ENCODE measurements at places on chromosomes 7 and 10.
A peak's percentile ranks its signal among the peaks of the same experiment; 100 is the strongest.

GRCh38 chr10:108412323-108412722 is 1247.8 kb upstream of the SORCS1 start:
- no peak for DNase-seq

DNA sequence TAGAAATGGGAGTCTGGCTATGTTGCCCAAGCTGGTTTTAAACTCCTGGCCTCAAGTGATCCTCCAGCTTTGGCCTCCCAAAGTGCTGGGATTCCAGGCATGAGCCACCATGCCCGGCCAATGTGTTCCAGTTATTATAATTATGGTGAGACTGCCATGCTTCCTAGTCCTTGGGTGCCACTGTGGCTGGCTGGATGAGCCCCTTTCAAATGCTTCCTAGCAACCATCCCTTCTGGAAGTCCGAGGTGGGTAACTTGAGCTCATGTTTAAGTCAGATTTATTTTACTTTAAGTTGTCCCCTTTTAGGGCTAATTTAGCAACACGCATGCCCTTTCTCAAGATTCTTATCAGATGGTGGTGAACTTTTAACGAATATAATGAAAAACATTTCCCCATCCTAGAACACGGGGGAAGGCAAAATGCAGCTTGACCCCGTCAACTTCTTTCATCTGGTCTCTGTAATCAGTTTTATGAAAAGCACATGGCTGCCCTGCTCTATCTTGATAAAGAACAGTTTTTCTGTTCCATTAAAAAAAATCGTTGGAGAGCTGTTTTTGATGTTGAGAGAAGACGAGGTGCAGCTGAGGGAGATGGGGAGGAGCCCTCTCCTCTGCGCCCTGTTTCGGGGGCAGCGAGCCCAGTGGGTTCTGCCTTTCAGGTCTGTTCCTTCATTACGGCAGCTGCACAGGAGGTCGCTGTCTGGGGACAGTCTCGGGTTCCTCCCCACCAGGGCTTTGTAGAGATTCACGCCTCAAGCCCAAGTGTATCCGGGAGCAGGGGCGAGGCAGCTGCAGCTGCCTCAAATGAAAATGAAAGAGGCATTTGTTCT is 61.0 kb upstream of the MKI67 start:
- no peak for DNase-seq

DNA sequence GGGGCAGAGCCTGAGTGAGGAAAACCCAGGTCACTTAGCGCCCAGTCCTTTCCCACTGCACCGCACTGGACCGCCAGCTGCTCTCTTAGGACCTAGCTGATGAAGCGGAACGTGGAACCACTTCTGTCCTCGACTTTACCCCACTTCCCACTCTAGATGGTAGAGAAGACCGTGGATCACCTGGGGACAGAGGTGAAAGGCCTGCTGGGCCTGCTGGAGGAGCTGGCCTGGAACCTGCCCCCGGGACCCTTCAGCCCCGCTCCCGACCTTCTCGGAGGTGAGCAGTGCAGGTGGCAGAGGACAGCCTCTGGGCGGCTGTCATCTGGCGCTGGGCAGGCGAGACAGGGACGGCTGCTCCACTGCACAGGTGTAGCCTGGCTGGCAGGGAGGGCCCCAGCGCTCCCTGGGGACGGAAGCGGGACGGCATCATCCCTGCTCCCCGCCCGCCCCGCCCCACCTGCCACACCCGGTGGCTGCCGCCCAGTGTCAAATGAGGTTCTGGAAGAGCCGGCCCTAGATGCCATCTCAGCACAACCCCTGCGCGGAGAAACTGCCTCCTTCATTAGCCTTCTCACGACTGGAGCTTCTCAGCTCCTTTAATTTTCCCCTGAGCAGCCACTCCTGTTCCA is 11.7 kb downstream of the PLAC9 start:
- no peak for DNase-seq

DNA sequence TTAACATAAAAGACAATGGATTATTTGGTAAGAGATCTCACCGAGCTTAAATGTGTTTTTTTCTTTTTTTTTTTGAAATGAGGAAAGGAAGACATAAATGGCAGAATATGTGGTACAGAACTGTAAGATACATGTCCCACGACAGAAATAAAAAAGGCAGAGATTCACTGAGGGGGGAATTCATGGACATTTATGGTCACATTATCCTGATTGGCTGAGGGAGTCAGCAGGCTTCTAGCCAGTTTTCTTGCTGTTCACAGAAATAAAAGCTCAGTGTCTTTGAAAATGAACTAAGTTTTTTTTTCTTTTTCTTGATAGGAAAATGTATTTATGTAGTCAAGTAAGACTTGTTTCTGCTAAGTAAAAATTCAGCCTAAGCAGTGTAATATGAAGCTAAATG is 8.2 kb upstream of the FAS start:
- DNase-seq, result no peak

DNA sequence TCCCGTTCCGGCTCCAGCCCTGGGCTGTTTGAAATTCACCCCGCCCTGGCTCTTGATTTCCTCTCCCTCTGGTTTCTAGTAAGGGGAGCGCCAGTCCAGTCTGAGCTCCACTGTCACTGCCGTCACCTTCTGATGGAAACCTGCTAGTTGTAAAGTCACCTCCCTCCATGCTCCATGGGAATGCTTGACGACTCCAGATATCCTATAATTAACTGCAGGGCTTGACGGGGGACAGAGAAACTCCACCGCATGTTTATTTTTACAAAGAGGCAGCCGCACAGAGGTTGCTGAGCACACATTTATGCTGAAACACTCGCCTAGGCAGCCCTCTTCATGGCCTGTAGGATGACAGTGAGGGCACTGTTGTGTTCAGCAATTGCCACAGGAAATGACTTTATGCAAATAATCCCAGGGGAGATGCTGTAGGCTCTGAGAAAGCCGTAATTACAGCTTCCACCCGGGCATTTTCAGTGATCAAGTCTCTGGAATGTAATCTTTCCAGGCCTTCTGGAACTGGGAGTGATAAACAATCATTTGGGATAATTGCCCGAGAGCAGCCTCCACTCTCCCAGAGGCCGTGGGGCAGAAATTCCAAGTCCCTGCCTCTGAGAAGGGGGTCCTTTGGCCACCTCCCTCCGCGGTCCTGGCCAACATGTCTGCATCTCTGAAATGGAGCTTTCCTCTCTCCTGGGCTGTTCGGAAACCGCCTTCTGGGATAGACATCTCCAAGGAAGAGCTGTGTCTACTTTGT is 300.5 kb downstream of the KLF6 start:
- no peak for DNase-seq

DNA sequence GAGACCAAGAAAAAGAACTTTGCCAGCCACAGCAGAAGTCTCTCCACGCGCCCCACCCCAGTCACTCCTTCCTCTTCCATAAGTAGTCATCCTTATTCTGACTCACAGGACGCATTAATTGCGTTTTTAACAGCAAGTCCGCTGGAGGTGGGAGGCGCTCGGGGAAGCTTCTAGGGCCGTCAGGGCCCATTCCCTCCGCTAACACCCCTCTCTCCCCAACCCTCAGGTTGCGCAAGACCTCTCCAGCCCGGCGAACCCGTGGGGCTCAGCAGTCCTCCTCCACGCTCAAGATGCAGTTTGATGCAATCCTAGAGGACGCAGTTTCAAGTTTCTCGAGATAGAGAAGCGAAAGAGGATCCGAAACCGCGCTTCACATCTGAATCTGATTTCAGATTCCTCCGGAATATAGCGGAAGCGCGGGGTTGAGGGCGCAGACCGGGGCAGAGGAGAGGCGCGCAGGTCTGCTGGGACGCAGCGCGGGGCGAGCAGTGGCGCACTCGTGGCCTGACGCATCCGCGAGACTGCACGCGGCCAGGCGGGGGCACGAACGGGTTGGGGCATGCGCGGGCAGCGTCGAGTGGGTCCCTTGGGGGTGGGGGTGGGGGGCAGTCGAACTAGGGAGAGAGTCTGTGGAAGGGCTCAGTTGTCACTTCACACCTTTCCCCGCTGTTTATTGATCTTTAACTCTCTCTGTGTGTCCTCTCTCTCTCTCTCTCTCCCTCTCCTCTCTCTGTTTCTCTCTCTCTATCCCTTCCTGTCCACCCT is 37.8 kb upstream of the PSAP start:
- peak; percentile 53 for DNase-seq

DNA sequence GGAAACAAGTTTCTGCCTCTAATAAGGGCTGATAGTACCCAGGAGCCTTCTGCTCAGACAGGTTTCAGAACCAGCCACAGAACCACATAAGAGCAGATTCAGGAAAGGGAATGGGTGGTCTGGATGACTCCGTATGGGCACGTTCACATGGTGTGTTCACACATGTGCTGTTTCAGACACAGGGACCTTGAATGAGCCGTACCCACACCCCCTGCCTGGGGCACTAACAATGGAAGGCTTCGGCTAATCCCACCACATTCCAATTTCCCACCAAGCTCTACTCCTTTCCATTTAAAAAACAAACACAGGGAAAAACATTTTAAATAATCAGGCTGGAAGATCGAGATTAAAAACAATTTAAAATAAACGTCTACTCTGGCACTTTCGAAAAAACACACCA is 217.3 kb downstream of the GRID1 start:
- no peak for DNase-seq

DNA sequence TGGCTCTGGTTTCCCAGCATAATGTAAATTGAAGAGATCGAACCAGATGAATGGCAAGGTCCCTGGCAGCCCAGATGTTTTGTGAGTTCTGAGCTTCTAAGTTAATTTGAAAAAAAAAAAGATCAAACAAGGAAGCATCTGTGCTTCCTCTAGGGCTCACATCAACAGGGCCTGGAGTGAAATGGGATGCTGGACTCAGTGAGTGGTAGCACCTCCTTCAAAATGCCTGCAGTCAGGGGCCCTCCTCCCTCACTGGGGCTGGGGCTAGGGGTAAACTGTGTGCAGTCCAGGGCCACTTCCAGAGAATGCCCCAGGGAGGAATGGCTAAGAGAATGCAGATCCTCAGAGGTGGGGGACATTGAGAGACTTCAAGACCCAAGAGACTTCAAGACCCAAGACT is 6.0 kb upstream of the CUEDC2 start:
- no peak for DNase-seq

- DNase-seq, result no peak
Measured at GRCh38 chr10:129465796-129466702, 992 bp upstream of the MGMT start.

Data from right renal cortex interstitium (tissue), 3 donors.